ENCODE measurements at places on chromosomes 5 and 9. TPM values are rescaled to one million over a fixed set of nuclear protein-coding genes. Genes with fewer than 3 reads are reported as not detected.
A peak's percentile ranks its signal among the peaks of the same experiment; 100 is the strongest.

DNA sequence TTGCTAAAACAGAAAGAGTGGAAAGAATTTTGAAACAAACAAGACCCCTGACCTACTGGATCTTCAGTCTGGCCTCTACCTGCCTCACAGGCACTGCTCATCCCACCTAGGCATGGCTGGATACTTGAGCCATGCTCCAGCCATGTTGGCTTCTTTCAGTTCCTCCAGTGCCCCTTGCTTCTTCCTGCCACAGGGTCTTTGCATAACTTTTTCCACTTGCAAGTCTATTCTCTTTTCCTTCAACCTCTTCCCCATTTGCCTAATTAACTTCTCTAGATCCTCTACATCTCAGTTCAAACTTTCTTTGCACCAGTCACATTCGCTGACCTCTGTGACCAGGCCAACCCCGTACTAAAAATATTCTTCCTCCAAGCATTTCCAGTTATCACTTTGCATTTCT, 50.4 kb downstream of the STARD4 start:
- no peaks in the 10 kb centered on the region for H3K4me1 ChIP-seq
- no peak for DNase-seq
- H3K27me3 ChIP-seq: no peaks in the 10 kb centered on the region

- H3K27ac ChIP-seq: no peak overlapping the region
- no peaks in the 10 kb centered on the region for H3K27me3 ChIP-seq
- DNase-seq: no peak
- H3K36me3 ChIP-seq: peaks cover 86% of the 10 kb centered on the region
Observed at GRCh38 chr5:1336749-1337488, 8.0 kb downstream of the CLPTM1L start.

GRCh38 chr5:176959051-176959450, 47.5 kb downstream of the UIMC1 start:
- H3K27ac ChIP-seq: no peak overlapping the region
- no peaks in the 10 kb centered on the region for H3K27me3 ChIP-seq
- no peaks in the 10 kb centered on the region for H3K4me1 ChIP-seq
- H3K4me3 ChIP-seq: no peak overlapping the region
- H3K36me3 ChIP-seq: peaks cover 43% of the 10 kb centered on the region
- no peak for DNase-seq

DNA sequence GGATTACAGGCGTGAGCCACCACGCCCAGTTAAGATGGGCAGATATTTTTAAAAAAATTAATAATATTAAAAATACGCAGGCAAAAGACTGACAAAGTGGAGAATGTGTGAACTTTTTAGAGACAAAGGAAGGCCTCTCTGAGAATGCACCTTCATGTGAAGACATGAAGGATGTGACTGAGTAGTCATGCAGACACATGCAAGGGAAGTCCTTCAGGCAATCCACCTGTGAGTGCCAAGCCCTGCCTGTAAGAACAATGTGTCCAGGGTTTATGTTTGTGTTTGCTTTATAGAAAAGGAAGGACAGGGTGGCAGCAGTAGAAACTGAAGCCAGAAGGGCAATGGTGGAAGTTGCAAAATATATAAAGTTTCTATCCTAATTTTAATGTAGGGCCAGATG, 169.2 kb downstream of the EDIL3 start:
- no peaks in the 10 kb centered on the region for H3K4me1 ChIP-seq
- H3K4me3 ChIP-seq: no peak overlapping the region
- no peaks in the 10 kb centered on the region for H3K27me3 ChIP-seq
- no peak overlapping the region for H3K27ac ChIP-seq
- DNase-seq: no peak
- no peaks in the 10 kb centered on the region for H3K36me3 ChIP-seq

DNA sequence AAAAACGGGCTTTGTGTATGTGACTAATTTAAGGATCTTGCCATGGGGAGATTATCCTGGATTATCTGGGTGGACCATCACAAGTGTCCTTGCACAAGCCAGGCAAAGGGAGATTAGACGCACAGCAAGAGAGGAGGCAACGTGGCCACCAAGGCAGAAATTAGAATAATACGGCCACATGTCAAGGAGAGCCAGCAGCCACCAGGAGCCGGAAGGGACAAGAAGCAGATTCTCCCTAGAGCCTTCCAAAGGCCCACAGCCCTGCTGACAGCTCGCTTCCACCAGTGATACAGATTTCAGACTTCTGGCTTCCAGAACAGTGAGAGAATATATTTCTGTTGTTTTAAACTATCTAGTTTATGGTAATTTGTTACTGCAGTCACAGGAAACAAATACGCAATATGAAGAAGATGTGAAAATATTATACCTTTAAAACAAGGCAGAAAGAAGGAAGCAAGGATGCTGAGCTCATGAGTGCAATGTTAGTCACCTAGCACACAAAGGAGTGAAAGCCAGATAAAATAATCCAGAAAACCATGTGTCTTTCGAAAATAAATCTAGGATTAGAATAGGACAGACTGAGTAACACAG, 28.7 kb upstream of the F2RL1 start:
- no peaks in the 10 kb centered on the region for H3K36me3 ChIP-seq
- H3K27ac ChIP-seq: no peak overlapping the region

- H3K4me1 ChIP-seq: peaks cover 10% of the 10 kb centered on the region
- H3K36me3 ChIP-seq: no peaks in the 10 kb centered on the region
- no peak overlapping the region for H3K4me3 ChIP-seq
- peaks cover 4% of the 10 kb centered on the region for H3K27me3 ChIP-seq
Observed at GRCh38 chr9:15529566-15530324, 19.0 kb upstream of the PSIP1 start.

DNA sequence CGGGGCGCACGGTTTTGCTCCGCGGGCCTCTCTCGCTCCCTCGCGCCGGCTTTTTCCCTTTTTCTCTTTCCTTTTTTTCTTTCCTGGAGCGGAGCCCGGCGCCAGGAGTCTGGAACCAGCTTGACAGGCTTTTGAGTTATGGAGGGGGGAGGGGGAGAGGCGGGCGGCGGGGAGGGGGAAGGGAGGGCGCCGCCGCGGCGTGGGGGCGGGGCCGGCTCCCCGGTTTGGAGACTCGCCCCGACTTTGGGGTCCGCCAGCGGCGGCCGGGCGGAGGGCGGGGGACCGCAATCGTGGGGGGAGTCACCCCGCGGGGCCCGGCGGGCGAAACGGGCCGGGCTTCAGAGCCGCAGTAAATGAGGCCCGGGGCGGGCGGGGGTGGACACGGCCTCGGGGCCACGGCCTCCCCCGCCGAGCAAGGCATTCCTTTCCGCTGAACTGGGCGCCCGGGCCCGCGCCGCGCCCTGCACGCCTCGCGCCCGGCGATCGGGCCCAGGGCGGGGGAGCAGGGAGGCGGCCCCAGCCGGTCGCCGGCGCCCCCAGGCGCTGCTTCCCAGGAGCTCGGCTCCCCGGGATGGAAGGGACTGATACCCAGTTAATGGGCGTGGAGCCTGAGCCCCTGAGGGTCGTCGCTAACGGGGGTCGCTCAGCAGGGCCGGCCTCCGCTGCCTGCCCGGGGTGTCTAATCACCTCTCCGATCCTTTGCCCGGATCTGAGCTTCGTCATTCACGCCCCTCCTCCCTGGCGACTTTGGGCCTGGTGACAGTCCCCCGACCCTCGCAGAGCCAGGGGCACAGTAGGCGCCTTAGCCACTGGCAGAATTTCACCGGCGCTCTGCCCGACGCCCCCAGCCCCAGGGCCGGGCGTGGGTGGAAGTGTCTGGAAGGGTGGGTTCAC, 138.1 kb downstream of the C9orf50 start:
- peak overlapping the region; percentile 55 for H3K4me3 ChIP-seq
- no peak overlapping the region for H3K27ac ChIP-seq
- DNase-seq: peak; percentile 41
- H3K36me3 ChIP-seq: no peaks in the 10 kb centered on the region
- H3K4me1 ChIP-seq: peaks cover 24% of the 10 kb centered on the region

DNA sequence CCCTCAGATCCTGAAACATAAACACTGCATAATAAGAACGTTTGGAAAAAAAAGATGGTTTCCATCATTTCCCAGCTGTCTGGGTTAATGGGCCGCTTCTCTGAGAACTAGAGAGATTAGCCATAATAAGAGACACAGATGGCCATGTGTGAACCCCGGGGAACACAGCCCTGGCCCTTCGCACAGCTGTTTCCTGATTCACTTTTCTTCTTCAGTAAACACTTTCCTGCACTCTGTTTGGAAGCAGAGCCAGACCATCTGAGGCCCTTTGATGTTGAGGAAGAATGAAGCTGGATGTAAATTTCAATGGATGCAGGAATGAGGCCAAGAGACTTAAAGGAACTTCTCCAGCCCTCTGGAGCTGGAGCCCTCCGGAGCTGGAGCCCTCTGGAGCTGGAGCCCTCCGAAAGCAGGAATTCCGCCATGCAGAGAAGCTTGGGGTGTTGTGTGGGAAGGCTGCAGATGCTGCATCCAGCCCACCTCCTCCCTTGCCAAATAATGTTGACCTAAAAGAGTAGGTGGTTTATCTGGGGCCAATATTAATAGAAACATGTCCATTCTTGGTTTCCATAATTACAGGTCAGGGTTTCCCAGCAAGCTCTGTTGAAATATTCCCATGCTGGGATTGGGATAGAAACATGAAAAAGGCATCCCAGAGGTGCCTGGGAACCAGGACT, 218.9 kb downstream of the NXNL2 start:
- H3K27me3 ChIP-seq: peaks cover 3% of the 10 kb centered on the region
- no peak for DNase-seq
- H3K4me1 ChIP-seq: no peaks in the 10 kb centered on the region
- no peaks in the 10 kb centered on the region for H3K36me3 ChIP-seq
- H3K27ac ChIP-seq: no peak overlapping the region
- no peak overlapping the region for H3K4me3 ChIP-seq

GRCh38 chr5:178428341-178429155, 161.6 kb downstream of the COL23A1 start:
- H3K4me1 ChIP-seq: no peaks in the 10 kb centered on the region
- no peak overlapping the region for H3K27ac ChIP-seq
- no peaks in the 10 kb centered on the region for H3K27me3 ChIP-seq
- no peaks in the 10 kb centered on the region for H3K36me3 ChIP-seq
- H3K4me3 ChIP-seq: no peak overlapping the region
- DNase-seq: no peak

- no peaks in the 10 kb centered on the region for H3K36me3 ChIP-seq
- no peaks in the 10 kb centered on the region for H3K4me1 ChIP-seq
- no peak overlapping the region for H3K27ac ChIP-seq
- no peaks in the 10 kb centered on the region for H3K27me3 ChIP-seq
Observed at GRCh38 chr9:20805766-20806165, 121.7 kb downstream of the FOCAD start.

DNA sequence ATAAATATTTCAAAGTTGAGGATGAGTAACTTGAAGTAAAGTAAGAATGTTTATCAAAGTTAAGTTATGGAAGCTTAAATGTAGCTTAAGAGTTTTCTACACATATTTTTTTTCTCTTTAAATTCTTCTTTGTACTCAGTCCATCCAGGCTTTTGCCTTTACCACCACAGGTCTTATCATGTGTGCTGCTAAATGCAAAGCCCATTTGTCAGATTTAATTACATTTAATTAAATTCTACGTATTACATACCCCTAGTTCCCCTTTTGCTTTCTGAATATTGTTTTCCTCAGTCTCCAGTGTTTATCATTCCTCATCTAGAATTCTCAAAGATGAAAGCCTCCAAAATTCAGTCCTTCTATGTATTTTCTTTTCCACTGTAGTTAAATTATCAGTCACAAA, 1841.9 kb downstream of the EFNA5 start:
- no peak overlapping the region for H3K4me3 ChIP-seq
- H3K4me1 ChIP-seq: no peaks in the 10 kb centered on the region
- H3K27me3 ChIP-seq: no peaks in the 10 kb centered on the region
- H3K27ac ChIP-seq: no peak overlapping the region

DNA sequence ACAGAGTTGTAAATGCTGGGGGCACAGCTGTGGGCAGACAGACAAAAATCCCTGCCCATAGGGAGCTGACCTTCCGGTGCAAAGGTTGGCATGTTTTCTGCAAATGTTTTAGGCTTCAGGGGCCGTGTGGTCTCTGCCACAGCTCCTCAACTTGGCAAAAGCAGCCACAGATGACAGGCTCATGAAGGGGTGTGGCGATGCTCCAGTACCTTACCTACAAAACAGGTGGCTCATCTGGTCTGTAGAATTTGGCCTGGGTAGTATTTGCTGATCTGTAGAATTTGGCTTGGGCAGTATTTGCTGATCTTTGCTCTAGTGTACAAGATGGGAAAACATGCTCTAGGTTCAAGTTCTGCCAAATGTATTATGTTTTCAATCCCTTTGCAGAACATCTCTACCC, 283.9 kb downstream of the GADD45G start:
- H3K27me3 ChIP-seq: no peaks in the 10 kb centered on the region
- no peaks in the 10 kb centered on the region for H3K36me3 ChIP-seq
- H3K27ac ChIP-seq: no peak overlapping the region
- no peaks in the 10 kb centered on the region for H3K4me1 ChIP-seq
- no peak for DNase-seq

DNA sequence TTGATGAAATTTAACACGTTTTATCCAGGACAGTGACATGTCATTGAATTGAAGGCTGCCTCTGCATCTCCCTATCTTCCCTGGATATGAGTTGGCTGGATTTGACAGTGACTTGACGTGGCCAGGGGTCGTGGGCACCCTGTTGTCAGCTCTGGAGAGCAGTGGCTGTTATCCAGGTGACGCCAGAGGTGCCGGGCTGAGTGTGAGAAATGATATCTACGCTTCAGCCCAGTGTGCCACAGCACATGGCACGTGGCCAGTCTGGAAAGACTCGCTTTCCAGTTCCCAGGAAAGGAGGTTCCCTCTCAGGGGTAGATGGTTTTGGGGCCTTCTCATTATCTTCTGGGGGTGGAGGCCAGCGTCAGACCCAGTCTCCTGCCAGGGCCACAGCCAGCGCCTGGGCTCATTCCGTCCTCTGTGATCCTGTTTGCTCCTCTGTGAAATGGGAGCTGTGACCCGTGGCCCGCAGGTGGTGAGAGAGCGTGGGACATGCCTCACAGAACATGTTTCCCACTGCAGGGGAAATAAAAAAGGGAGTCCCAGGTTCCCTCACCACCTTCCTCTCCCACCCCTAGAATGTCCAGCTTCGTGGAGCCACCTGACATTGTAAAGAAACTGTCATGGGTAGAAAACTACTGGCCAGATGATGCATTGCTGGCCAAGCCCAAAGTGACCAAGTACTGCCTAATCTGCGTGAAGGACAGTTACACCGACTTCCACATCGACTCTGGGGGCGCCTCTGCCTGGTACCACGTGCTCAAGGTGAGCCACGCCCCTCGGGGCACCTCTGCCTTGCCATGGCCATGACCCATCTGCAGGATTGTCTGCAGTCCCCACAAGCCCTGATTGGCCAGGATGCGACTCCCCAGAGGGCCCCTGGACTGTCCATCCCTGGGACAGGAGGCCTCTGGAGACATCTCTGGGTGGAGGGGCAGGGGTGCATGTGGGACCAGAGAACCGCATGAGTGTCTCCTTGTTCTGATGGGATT, 76.5 kb downstream of the PHF2 start:
- no peak overlapping the region for H3K4me3 ChIP-seq
- peaks cover 59% of the 10 kb centered on the region for H3K36me3 ChIP-seq
- no peak overlapping the region for H3K27ac ChIP-seq
- no peaks in the 10 kb centered on the region for H3K27me3 ChIP-seq
- no peaks in the 10 kb centered on the region for H3K4me1 ChIP-seq
- no peak for DNase-seq

The RASGEF1C gene
- not detected for total RNA-seq

The UBQLN1 gene
- total RNA-seq: 84.4 TPM

The FAM120AOS gene
- 39.0 TPM for total RNA-seq

The CCL21 gene
- not detected for total RNA-seq

The SPATA6L gene
- total RNA-seq: not detected

The TNC gene
- not detected for total RNA-seq

The GTF3C5 gene
- total RNA-seq: 53.6 TPM

The OCLN gene
- 1.9 TPM for total RNA-seq

The CAPSL gene
- total RNA-seq: not detected

Data from activated B cell treated with CpG ODN at 0.5 μM for 24 hours (primary cell).